ENCODE measurements at places on chromosomes 7 and 10.

- no peak overlapping the region for H3K4me3 ChIP-seq
- H3K27me3 ChIP-seq = no peaks in the 10 kb centered on the region
Measured at GRCh38 chr7:27774717-27775328, 34.9 kb downstream of the TAX1BP1 start.

- H3K4me1 ChIP-seq = no peaks in the 10 kb centered on the region
- no peak for DNase-seq
- H3K36me3 ChIP-seq = no peaks in the 10 kb centered on the region
- H3K27me3 ChIP-seq = peaks cover 2% of the 10 kb centered on the region
- no peak overlapping the region for H3K27ac ChIP-seq
- no peak overlapping the region for H3K4me3 ChIP-seq
Measured at GRCh38 chr10:23150610-23151009, 41.5 kb upstream of the PTF1A start.

DNA sequence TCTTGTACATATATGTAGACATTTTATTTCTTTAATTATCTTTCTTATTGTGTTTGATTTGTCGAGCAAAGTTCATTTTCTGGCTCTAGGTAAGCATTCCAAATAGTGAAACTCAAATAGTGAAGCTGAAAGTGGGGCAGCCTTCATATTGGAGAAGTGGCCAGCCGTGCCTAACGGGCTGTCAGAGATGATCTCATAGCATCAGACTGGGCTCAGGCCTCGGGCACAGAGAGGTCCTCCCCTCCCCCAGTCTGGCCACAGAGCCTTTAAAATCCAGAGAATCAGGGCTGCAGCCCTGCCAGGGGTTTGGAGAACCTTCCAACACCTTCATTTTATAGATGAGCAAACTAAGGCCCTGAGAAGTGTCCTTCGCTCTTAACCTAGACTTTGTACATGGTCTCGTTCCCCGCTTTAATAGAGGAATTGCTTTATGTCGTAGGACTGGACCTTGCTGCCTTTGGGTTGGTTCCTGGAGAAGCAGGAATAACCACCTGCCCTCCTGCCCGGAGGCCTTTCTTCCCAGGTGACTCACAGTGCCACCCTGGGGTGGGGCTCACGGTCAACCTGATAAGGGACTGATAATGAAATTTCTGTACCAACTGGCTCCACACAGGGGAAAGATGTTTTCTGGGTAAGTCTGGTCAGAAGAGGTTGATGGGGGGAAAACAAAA lies 7.3 kb downstream of the TSPAN15 start:
- no peaks in the 10 kb centered on the region for H3K36me3 ChIP-seq
- no peak overlapping the region for H3K27ac ChIP-seq
- peaks cover 1% of the 10 kb centered on the region for H3K27me3 ChIP-seq
- H3K4me1 ChIP-seq = peaks cover 16% of the 10 kb centered on the region
- H3K4me3 ChIP-seq = no peak overlapping the region
- DNase-seq = no peak

GRCh38 chr7:101884671-101885596 lies 67.5 kb downstream of the CUX1 start:
- H3K36me3 ChIP-seq = no peaks in the 10 kb centered on the region
- peaks cover 58% of the 10 kb centered on the region for H3K4me1 ChIP-seq
- H3K4me3 ChIP-seq = no peak overlapping the region
- H3K27me3 ChIP-seq = no peaks in the 10 kb centered on the region
- no peak for DNase-seq

DNA sequence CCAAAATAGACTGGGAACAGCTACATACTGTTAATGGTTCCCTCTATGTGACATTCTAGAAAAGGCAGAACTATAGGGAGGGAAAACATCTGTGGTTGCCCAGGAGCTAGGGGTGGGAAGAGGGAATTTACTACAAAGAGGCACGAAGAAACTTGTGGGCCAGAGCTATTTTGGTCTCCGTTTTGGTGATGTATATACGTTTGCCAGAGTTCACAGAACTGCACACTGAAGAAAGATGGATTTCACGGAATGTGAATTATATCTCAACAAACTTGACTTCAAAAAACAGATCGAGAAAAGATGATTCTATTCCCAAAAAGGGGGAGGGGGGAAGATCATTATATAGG lies 386 bp upstream of the AS3MT start:
- H3K36me3 ChIP-seq = peaks cover 9% of the 10 kb centered on the region
- H3K27ac ChIP-seq = peak overlapping the region; percentile 86
- H3K4me3 ChIP-seq = peak overlapping the region; percentile 81
- peaks cover 20% of the 10 kb centered on the region for H3K4me1 ChIP-seq
- DNase-seq = no peak

GRCh38 chr10:75042292-75042974 lies 69.0 kb upstream of the SAMD8 start:
- no peak for DNase-seq
- H3K27ac ChIP-seq = no peak overlapping the region
- H3K27me3 ChIP-seq = no peaks in the 10 kb centered on the region
- no peaks in the 10 kb centered on the region for H3K4me1 ChIP-seq
- H3K4me3 ChIP-seq = no peak overlapping the region

GRCh38 chr10:72173619-72174296 lies 42.1 kb upstream of the ANAPC16 start:
- no peak overlapping the region for H3K4me3 ChIP-seq
- H3K4me1 ChIP-seq = peaks cover 32% of the 10 kb centered on the region
- peaks cover 4% of the 10 kb centered on the region for H3K36me3 ChIP-seq
- peak; percentile 42 for DNase-seq

DNA sequence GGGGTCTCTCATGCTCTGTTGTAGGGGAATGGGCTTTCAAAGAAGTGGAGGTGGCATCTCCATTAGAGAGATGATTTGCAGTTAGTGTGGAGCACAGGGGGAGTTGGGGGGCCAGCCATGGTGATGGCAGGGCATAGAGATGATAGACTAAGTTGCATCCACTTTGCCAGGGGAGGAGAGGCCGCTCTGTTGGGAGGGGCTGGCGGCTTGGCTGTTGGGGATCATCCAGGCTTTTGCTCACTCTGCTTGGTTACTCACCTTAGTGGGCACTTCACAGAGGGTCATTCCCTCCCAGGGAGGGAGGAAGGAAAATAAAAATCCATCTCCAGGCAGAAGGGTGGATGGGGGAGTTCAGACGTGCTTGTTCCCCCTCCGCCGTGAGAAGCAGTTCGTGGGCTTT lies 31.4 kb upstream of the CDH23 start:
- H3K4me3 ChIP-seq = no peak overlapping the region
- no peak for DNase-seq
- no peak overlapping the region for H3K27ac ChIP-seq
- peaks cover 11% of the 10 kb centered on the region for H3K36me3 ChIP-seq

DNA sequence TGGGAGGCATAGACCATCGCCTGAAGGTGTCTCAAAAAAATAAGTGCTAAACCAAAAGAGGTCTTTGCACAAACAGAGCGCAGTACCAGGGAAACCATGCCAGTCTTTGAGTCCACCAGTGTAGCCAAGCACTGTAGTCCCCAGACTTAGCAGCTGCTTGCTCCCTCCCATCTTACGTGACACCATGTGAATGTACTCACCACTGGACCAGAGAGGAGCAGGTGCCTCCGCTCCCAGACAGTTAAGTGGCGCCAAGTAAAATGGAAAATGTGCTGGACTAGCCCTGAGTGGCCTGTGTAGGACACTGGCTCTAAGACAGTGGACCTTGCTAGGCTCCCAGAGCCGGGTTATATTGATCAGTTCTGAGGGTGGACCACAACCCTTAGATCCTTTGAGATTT lies 47.7 kb upstream of the PLEKHA1 start:
- H3K27ac ChIP-seq = no peak overlapping the region
- no peaks in the 10 kb centered on the region for H3K36me3 ChIP-seq
- no peak overlapping the region for H3K4me3 ChIP-seq
- peaks cover 42% of the 10 kb centered on the region for H3K4me1 ChIP-seq

- no peaks in the 10 kb centered on the region for H3K4me1 ChIP-seq
- H3K27me3 ChIP-seq = no peaks in the 10 kb centered on the region
- no peak overlapping the region for H3K4me3 ChIP-seq
Measured at GRCh38 chr7:19390795-19391194, 245.6 kb upstream of the FERD3L start.

GRCh38 chr7:19133886-19134285 lies 11.3 kb downstream of the FERD3L start:
- no peaks in the 10 kb centered on the region for H3K27me3 ChIP-seq
- H3K4me3 ChIP-seq = no peak overlapping the region
- no peaks in the 10 kb centered on the region for H3K36me3 ChIP-seq
- no peak for DNase-seq
- no peaks in the 10 kb centered on the region for H3K4me1 ChIP-seq

DNA sequence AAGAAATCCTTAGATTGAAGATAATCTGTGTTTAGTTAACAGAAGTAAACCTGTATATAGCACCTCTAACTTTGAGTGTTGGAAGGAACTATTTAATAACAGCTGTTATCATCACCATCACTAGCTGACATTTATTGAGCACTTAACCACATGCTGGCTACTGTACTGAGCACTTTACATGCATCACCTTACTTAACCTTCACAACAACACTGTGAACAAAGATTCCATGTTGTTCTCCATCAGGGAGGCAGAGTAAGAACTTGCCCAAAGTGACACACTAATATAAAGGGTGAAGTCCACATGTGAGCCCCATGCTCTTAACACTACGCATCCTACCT lies 182.2 kb downstream of the ST7 start:
- H3K27ac ChIP-seq = no peak overlapping the region
- H3K27me3 ChIP-seq = no peaks in the 10 kb centered on the region
- DNase-seq = no peak
- H3K36me3 ChIP-seq = peaks cover 26% of the 10 kb centered on the region
